ENCODE measurements at places on chromosomes 12 and 14. TPM values are rescaled to one million over a fixed set of nuclear protein-coding genes. Genes with fewer than 3 reads are reported as not detected.

Gene ALX1
- total RNA-seq: not detected

Gene RBP5
- not detected for total RNA-seq

Gene FAR2
- total RNA-seq: 5.0 TPM

Gene PDZRN4
- 0.28 TPM for total RNA-seq

Gene SDR9C7
- 0.20 TPM for total RNA-seq

Gene CLEC9A
- total RNA-seq: not detected

Gene REP15
- total RNA-seq: 6.0 TPM

Gene PLBD1
- total RNA-seq: 25.0 TPM

Gene CLEC4A
- total RNA-seq: not detected

Gene AHNAK2
- 5.8 TPM for total RNA-seq

Gene CFAP251
- total RNA-seq: 1.7 TPM

Gene HHIPL1
- total RNA-seq: 1.1 TPM

Gene GUCY2C
- not detected for total RNA-seq

Gene DCN
- total RNA-seq: 1,166 TPM

Gene ETFBKMT
- total RNA-seq: 6.1 TPM

Gene TMEM63C
- not detected for total RNA-seq

Gene AMDHD1
- total RNA-seq: 0.29 TPM

Gene LTBR
- 16.0 TPM for total RNA-seq

Gene SIX1
- 0.19 TPM for total RNA-seq

Gene CCDC38
- total RNA-seq: not detected

Gene SP1
- 25.0 TPM for total RNA-seq

Gene PRR13
- 41.6 TPM for total RNA-seq

Gene CGRRF1
- 17.1 TPM for total RNA-seq

Gene FOXG1
- not detected for total RNA-seq
